ENCODE measurements at places on chromosomes 11 and 22. TPM values are rescaled to one million over a fixed set of nuclear protein-coding genes. Genes with fewer than 3 reads are reported as not detected.

DNA sequence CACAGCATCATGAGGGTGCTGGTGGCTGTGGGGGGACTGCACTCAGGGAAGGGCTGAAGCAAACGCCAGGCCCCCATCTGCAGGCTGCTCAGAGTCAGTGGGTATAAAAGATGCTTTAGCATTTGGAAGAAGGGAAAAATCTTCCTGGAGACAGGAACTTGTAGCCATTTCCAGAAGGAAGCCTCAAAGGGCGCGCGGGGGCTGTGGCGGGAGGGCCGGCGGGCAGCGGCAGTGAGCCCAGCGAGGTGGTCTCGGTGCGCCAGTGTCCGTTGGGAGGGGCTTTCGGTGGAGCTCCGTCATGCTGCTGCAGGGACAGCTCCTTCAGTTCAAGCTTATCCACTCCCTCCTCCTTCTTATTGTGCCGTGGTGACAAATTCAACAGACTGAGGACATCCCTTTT is 63.0 kb upstream of the PITPNB start:
- DNase-seq: peak; percentile 29

DNA sequence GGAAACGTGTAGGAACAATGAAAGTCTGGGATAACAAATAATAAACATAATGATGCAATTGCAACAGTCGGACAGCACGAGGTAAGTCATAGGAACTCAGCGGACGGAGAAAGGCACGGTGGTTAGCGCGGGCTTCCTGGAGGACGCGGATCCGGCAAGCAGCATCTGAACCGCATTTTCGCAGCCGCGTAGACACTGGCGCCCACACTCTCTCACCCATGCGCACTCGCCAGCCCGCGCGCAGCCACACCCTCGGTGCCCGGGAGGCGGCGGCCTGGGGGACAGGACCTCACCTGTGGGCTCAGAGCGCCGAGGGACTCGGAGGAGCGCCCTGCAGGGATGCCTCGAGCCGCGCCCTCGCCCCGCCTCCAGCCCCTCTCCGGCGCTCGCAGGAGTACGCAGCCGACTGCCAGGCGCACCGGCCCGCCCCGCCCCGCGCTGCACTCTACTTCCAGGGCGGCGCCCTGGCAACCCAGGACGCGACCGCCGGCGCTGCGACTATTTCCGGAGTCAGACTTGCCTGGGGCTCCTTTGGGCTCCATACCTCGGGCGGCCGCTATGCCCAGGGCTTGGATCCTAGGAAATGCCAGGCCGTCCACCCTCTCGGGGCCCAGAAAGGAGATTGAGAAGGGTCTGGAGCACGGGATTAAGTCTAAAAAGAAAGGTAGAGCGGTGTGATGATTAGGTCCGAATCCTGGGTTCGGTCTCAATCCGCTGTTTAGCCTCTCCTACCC is at the start of gene TTLL1:
TSS of gene TTLL1 (minus strand) at position 408 of the 734 bp plus-strand sequence. CDS start 13,805 bp downstream, outside the sequence.
- DNase-seq: peak; percentile 97

- DNase-seq: no peak
Measured at GRCh38 chr11:22426915-22427314, 88.7 kb downstream of the SLC17A6 start.

- no peak for DNase-seq
Measured at GRCh38 chr11:103043826-103044678, 47.9 kb downstream of the DCUN1D5 start.

DNA sequence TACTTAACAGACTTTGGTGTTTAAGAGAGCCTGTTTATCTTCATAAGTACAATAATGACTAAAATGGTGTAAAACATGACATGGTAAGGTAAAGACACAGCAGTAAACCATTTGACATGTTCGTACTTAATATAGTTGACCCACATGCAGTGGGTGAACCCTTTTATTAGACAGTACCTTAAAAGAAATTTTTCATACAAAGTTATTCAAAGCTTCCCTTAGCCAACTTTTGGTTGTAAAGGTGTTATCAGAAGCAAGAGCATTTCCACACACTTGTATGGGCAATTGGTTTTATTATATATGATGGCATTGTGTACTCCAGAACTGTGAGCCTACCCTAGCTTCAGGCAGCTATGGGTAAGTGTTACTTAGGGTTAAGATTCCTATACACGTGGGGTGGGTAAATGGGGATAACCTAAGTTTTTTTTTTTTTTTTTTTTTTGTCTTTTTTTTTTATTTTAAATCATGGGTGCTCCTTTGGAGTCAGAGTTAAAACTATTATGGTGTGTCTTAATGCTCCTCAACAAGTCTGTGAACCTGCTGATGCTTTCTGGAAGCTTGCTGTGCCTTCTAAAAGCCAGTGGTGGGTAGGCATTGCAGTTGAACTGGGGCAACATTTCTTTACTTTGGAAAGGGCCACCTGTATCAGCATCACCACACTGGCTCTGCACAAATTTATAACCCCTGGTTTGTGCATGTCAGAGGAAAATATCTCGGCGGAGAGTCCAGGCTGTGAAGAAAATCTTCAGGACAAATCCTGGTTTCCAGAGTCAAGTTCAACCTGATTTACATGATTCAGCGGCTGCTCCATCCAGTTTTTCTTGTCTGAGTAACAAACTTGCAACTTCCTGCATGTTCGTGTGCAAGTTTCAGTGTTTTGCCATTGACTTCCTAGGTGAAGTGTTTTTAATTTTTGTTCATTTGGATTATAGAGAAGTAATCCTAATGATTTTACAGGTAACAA is 3.3 kb downstream of the PCF11 start:
- no peak for DNase-seq

- DNase-seq: peak; percentile 89
Measured at GRCh38 chr11:2269601-2270321, 627 bp downstream of the ASCL2 start.

ACRV1 gene
- total RNA-seq: not detected

IFT27 gene
- 65.9 TPM for total RNA-seq

SHANK3 gene
- 11.4 TPM for total RNA-seq

PAMR1 gene
- total RNA-seq: 73.5 TPM

TRIM64 gene
- not detected for total RNA-seq

GAB2 gene
- 73.8 TPM for total RNA-seq

Data from endodermal cell (in vitro differentiated cells).